ENCODE measurements at places on chromosomes 2 and 18.

- no peak for DNase-seq
Measured at GRCh38 chr2:134679745-134680144, 39.1 kb downstream of the TMEM163 start.

DNA sequence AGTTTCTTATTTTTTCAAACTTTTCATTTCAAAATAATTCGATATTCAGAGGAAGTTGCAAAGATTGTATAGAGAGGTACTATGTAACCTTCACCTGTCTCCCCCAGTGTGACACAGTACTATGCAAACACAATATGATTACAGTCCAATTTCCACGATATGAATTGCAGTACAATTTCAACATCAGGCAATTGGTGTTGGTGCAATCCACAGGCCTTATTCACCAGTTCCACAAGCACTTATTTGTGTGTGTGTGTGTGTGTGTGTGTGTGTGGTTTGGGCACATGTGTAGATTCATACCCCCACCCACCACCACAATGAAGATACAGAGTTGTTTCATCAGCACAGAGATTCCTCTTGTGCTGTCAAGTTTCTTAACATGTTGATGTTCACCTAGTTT lies 69.7 kb upstream of the ARL4C start:
- no peak for DNase-seq

GRCh38 chr2:114495046-114495445 lies 52.6 kb downstream of the DPP10 start:
- DNase-seq, result no peak

DNA sequence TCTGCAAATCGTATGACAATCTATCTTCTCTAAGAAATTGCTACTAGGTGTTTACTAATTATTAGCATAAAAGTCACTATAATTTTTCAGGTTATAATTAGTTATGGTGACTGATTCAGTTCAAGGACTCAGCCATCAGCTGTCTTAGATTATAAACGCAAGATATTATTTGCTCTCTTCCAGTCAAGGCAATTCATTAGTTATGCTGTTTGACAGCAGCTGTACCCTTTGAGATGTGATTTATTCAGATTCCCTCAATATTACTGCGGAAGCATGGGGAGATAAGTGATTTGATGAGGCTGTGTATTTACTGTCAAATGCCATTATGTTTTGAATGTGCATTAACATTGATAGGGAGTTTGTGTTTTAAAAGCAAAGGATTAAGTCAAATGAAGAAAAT lies 558.9 kb upstream of the FSIP2 start:
- DNase-seq, result no peak

- DNase-seq, result no peak
Measured at GRCh38 chr2:236610991-236611821, 41.6 kb downstream of the ACKR3 start.

DNA sequence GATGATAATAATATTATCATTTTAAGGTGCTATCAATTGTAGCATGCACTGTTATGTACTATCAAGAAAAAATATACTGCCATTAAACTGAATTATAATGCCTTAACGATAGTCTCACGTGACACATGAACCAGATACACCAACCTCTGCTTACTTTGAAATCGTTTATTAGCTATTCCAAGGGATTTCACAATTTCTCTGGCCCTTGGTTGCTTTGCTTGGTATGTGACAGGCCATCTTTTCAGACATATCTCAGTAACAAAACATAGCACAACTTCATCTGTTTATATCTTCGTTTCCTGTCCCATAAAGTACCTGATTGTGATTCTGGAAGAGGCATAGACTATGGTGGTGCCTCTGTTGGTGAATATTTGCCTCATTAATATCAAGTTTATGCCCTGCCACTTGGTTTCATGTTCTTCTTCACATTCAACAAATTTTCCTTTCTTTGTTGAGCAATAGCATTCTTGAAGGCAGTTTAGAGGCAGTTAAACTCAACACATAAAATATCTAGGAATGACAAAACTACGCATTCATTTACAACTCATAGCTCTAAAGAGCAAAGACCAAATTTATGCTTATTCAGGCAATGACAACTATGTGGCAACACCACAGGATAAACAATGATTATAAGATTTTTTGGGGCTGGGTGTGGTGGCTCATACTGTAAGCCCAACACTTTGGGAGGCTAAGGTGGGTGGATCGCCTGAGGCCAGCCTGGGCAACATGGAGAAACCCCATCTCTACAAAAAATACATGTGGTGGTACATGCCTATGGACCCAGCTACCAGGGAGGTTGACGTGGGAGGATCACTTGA lies 84.3 kb downstream of the MCFD2 start:
- DNase-seq, result no peak

DNA sequence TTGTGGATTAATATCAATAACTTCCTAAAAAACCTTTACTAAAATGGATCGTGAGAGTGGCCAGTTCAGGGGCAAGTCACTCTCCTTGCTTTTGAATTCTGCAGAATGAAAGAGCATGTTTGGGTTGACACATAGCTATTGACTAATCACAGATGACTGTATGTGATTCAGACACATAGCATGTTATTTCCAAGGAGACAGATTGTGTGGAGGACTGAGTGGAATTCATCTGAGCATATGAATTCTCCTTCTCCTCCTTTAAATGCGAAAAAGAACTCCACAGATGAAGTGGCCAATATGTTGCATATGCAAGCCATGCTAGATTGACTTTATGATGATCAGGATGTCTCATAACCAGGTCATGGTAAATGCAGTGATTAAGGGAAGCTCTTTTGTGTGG lies 249.4 kb upstream of the FAM98A start:
- no peak for DNase-seq

DNA sequence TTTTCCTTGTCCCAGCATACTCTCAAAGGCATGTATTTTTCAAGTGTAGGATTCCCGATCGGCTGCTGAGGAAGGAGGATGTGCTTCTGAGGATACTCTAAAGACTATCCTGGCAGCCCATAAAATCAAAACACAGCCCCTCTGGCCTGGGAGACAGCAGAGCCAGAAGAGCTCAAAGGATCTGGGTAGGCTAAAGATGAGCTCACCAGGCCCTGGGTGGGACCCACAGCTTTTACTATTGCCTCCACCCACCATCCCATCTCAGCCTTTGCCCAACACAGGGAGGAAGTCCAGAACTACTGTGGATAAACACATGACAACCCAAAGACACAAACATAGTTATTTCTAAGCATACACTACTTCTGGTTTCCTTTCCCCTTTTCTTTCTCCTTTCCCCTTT lies 79.1 kb upstream of the ZFP36L2 start:
- no peak for DNase-seq

DNA sequence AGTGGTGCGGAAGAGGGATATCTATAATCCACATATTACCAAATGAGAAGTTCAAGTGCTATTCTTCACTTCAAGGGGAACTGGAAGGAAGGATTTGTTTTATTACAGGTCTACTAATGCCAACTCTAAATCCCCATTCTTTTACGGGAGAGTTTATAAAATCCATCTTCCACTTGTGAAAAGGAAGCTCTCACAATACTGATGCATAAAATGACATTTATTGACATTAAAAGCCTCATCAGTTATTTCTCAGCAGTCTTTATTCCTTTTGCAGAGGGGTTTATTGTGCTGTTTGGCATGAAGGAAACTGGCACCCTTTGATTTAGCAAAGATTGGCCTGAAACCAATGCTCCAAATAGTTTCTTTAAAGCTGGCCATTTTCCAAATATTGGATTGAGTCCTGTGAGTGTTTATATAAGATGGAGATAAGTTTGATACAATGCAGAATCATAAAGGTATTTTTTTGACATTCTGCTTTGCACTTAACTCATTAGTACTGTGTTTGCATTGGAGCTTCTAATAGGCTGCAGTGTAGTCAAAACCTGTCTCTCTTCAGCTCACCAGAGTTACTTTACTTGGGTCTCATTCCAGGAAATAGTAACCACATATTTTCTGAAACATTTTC lies 26.6 kb downstream of the LRP1B start:
- DNase-seq, result no peak

DNA sequence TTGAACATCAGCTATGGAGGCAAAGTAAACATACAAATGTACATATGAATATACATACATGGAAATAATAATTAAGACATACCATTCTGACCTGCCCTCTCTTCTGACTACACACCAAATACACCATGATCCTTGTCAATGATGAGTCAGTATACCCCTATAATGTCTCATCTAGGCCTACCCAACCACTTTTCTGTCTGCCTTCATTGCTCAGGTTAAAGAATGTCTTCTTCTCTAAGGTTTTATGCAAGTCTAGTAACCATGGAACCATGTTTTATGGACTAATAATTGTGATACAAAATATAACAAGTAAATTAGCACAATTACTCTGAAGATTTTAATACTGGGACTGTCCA lies 128.7 kb downstream of the NCKAP5 start:
- DNase-seq, result no peak
